A673 (cell line): ENCODE measurements at places on chromosomes 5 and 9.

- DNase-seq, result peak; percentile 37
Observed at GRCh38 chr9:21728781-21729180, 73.7 kb upstream of the MTAP start.

GRCh38 chr9:28134446-28134976, 561.2 kb upstream of the C9orf72 start:
- peak; percentile 22 for DNase-seq

DNA sequence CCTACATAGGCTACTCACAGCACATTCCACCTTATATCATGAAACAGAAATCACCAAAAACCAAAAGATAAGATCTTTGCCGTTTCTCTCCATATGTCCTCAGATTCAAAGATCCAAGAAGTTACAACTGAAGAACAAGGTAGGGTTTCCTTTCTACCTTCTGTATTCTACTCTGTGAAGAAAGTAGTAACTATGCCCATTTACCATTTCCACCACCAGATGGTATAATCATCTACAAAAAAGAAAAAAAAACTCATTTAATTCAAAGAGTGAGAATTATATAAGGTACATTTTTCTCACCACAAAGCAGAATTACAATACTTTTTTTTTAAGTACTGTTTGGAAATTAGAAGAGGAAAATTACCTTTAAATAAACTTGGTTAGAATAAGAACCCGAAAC, 172.6 kb upstream of the PTGER4 start:
- no peak for DNase-seq

GRCh38 chr9:132125361-132125760, 36.5 kb upstream of the NTNG2 start:
- no peak for DNase-seq

GRCh38 chr5:167671176-167671575, 620.3 kb upstream of the WWC1 start:
- no peak for DNase-seq

- no peak for DNase-seq
Observed at GRCh38 chr5:143932584-143932983, 120.6 kb downstream of the HMHB1 start.

DNA sequence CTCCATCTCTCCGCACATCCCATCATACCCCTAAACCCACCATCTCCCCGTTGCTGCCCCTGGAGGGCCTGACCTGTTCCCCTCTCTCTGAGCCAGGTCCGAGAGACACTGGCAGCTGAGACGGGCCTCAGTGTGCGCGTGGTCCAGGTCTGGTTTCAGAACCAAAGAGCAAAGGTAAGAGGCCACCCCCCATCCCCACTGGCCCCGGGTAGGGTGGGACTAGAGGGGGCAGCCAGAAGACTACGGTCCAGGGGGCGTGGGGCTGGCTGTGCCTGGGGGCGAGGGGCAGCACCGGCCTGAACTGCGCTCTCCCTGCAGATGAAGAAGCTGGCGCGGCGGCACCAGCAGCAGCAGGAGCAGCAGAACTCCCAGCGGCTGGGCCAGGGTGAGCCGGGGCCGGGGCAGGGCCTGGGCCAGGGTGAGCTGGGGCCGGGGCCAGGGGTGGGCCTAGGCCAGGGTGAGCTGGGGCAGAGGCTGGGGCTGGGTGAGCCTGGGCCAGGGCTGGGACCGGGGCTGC, 79.8 kb downstream of the LMX1B start:
- DNase-seq, result no peak

DNA sequence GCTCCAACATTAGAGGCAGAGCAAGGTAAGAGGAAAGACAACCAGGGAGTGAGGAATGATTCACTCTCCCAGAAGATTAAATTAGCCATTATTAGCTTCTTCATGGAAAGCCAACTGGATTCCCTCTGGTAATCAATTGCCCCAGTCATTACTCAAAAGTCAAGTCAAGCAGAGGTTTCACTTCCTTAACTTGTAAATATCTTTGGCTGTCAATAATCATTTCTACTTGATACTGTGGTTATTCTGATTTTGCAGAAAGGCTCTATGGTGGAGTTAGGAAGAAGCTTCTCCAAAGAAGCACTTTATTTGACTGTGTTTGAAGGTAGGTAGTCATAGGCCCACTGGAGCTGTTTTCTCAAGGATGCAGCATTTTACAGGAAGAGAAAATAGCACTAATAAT, 78.0 kb downstream of the JAKMIP2 start:
- no peak for DNase-seq

GRCh38 chr9:78386348-78386747, 89.4 kb downstream of the PSAT1 start:
- no peak for DNase-seq

DNA sequence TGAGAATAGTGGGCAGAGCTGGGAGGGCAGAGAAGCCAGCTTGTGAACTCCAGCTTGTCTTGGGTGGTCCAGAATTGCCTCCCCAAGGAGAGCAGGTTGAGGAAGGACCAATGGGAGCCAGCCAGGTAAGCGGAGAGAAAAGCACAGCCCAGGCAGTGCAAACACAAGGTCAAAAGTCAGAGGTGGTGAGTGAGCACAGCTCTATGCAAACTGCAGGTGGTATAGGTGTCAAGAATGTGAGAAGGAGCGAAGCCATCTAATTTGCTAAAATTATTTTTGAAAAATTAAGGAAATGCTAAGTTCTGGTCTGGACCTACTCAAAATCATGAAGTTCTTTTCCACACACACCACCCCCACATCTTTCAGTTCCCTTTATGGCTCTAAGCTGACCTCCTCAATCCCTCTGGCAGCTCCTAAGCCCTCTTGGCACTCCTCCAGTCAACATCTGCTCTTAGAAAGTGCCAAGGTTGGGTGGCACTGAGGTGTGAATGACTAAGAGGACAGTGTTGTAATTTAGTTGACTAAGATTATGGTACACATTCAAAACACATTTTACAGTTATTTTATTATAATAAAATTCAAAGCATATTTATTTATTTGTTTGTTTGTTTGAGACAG, 6.6 kb upstream of the OTULINL start:
- DNase-seq, result no peak

DNA sequence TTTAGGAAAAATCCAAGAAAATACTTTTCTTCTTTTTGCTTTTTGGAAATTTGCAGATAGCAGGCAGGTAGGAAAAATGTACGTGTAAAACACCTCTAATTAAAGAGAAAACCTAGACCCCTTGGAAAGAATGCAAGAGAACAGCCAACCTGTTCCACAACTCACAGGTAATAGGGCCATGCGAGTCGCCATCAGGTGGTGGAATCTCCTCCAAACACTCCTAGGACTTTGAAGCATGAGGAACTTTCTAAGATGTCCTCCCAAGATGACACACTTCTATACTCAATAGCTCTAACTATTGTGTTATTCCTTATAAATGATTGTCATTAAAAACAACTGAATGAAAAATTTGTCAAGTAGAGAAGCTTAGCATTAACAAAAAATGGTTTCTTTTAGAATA, 174.0 kb downstream of the TMC1 start:
- DNase-seq, result no peak

- DNase-seq, result no peak
Observed at GRCh38 chr5:36694351-36694750, 87.9 kb downstream of the SLC1A3 start.

DNA sequence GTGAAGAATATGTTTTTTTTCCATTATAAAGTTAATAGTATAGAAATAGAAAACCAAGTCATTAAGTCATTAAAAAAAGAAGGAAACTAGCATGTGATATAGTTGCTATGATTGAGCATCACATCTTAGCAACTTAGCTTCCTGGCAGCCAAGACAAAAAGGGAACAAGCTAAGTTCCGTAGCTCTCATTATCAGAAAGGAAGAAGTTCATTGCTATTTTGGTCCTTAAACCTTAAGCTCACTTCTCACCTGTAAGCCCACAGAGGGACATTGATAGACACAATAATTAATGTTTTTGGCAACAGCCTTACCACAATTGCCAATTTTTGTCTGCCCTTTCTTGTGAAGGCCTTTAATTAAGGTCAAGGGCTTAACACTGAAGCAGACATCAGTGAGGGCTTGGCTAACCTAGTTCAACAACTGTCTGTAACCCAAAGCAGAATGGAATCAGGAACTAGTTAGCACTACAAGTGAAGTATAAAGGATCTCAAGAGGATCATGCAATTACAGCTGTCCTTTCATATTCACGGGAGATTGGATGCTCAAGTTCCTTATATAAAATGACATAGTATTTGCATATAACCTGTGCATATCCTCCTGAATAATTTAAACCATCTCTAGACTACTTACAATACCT, 24.0 kb upstream of the KLF4 start:
- no peak for DNase-seq

DNA sequence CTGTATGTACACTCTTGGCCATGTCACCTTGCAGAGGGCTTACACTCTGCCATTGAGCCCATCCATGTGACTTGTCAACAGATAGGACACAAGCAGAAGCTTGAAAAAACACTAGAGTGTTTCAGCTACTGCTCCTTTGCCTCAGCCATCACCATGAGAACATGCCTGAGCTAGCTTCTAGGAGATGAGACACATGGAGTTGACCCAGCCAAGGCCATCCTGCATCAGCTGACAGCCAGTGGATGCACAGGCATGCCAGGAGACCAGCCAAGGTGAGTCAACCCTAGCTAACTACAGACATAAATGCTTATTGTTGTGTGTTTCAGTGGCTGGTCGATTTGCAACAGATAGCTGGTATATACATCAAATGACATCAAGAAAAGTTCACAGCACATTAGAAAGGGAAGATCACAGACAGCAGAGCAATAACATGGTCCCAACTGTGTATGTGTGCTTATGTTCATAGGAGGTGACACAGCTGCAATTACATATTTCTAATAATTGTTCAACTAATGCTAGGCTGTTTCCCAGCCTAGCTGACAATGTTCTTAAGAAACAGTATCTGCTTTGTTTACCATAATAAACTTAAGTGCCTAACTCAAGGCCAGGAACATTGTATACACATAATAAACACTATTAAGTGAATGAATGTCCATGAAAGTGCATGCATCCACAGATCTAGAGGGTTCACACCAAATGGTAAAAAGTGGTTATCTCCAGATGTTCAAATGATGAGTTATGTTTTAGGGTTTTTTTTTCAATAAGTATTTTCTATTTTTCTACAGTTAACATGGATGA, 105.7 kb downstream of the SPOCK1 start:
- DNase-seq, result no peak

- no peak for DNase-seq
Observed at GRCh38 chr9:105076729-105077128, 148.8 kb upstream of the ABCA1 start.

DNA sequence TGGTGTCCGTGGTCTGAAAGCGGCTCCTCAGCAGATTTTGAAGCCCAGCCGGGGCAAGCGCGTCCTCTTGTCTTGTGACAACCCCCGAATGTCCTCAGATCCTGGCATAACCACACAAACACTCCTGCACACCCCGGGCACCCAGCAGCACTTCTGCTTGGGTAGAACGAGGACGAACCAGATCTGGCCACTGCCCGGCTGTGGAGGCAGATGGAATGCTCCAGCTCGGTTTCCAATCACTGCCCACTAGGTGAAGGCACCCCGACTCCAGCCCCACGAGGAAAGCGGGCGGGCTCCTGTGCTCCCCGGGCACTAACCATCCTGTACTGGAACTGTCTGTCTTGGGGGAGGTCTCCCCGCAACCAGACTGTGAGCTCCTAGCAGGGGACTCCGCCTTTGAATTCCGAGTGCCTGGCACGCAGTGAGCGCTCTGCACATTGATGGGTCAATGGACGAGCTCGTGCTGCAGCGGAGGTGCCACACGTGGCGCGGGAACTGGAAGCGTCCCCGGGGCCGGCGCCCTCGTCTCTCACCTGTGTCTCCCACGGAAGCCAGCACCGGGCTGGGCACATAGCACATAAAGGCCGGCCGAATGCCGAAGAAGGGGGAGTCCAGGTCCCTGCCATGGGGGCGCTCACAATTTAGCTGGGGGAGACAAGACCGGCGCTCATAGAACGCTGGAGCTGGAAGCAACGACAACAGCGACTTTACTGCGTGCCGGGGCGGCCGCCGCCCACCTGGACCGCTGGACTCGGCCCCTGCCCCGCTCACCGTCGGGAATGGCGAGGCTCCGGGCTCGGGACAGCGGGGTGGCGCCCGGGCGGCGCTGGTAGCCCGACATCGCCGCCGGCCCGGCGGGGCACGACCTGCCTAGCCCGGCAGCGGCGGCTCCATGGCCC, 608 bp downstream of the ENTR1 start:
- DNase-seq, result peak; percentile 45

- DNase-seq, result no peak
Observed at GRCh38 chr9:107984956-107985355, 495.4 kb upstream of the KLF4 start.

DNA sequence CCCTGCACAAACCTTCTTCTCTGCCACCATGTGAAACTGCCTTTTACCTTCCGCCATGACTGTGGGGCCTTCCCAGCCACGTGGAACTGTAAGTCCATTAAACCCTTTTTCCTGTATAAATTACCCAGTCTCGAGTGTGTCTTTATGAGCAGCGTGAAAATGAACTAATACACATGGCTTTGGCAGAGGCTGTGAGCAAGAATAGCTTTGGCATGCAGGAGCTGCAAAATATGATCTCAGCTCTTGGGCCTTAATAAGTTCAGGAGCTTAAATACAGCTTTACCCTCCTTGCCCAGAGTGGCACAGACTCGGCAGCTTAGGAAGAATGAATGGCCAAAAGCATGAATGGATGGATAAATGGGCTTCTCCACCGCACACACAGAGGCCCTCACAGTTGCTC, 15.7 kb upstream of the SLC36A1 start:
- DNase-seq, result no peak

DNA sequence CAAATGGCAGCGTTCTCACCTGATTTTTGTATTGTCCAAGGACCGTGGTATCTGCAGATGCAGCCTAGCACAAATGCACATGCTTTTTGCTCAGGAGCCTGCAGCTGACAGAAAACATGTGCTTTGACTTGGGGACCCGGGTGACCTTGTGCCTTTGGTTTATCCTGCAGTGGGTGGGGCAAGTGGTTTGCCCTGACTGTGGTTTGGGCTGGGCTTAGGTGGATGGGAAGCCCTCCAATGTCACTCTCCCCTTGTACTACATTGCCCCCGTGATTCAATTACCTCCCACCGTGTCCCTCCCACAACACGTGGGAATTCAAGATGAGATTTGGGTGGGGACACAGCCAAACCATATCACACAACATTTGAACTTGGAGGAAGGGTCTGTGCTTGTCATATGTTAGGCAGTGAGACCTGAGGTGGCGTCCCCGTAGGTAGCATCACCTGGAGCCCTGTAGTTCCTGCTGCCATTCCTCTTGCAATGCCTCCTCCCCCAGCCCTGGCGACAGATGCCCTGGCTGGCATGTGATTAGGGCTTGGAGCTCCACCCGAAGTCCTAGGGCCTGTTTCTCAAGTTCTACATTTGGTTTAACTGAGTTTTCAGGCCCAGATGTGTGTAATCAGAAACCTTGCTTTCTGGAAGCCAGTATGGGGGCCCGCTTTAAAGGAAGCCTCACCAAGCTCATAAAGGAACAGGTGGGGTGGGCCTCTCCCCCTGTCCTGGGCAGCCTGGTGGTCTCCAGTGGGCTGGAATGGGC, 2.1 kb downstream of the ANKRD33B start:
- no peak for DNase-seq

DNA sequence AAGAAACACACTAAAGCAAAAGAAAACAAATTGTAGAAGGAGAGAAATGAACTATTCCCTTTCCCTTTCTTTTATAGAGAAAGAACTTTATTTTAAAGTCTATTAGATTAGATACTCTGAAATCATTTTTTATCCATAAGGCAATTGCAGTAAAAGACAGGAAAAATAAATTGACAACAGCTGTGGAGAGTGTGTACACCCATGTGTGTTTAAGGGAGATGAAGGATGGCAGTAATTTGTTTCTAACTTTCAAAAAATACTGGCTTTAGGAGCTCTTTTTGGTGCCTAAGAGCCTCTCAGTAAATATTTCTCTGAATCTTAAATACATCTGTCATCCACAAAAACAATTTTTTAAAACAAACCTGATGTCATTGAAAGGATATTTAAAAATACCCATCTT, 18.3 kb upstream of the ARL14EPL start:
- no peak for DNase-seq

GRCh38 chr9:31629292-31629691, 755.2 kb upstream of the ACO1 start:
- DNase-seq, result no peak
